GM12892 (cell line): ENCODE measurements at places on chromosomes 1 and 21.

- DNase-seq = no peak
These were observed 55.3 kb upstream of the RGS21 start for GRCh38 chr1:192261476-192261875.

DNA sequence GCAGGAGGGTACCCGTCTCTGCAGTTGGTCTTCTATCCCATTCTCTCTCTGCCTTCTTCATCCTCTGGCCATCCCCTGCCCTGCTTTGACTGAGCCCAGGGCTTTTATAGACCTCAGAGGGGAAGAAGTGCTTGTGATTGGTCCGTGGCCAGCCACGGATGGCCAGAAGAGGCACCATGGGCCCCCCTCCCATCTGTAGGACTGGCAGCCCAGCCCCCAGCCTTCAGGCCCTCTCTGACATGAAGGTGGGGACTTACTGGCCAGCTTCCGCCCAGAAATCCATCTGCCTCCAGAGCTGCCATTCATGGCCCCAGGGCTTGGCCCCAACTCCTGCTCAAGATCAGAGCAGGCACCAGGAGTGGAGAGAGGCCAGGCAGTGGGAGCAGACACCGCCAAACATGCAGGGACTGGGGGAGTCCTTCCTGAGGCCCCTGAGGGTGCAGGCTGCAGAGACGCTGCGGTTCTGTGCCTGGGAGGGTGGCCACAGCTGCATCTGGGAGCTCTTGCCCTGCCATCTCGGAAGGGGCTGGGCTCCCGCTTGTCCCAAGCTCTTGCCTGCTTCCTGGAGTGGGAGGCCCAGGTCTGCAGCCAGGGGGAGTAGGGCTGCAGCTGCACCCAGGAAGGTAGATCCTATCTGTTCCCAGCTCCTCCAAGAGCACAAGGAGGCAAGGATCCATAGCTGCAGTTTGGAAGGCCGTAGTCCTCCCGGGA lies 698.6 kb upstream of the B3GALT2 start:
- no peak for DNase-seq

GRCh38 chr21:15446223-15446622 lies 283.6 kb upstream of the USP25 start:
- no peak for DNase-seq

DNA sequence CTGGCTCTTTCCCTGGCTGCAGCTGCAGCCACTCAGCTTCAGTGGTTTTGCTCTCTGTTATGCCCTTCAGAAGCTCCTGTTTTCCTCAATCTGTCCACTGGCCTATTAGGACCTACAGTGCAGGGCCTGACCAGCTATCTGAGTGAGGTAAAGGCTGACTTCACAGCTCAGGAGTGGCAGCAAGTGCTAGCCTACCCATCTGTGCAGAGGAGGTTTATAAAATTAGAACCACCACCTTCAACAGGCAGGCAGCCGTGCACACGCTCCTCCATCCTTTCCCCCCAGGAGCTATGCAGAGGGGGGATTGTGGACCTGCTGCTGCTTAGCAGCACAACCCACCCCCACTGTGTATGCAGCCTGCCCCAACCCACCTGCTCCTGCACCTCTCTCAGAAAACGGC lies 8.3 kb downstream of the ADAR start:
- no peak for DNase-seq

DNA sequence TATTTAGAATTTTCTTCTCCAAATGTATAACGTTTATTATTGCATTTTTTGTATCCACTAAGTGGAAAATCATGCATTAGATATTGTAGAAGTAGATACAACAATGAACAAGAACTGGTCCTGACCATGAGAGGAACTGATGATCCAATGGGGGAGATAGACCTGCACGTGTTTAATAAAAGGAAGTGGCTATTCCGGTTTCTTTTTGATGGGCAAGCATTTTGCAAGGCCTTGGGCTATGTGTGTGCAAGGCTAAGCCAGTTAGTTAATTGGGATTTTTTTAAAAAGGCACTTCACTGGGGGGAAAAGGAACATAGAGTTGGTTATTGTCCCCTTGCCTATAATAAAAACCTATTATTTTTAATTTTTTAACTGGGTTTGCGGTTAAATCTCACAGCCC lies 961 bp upstream of the VCAM1 start:
- no peak for DNase-seq

- no peak for DNase-seq
These were observed 17.6 kb downstream of the ESRRG start for GRCh38 chr1:216705676-216706075.

DNA sequence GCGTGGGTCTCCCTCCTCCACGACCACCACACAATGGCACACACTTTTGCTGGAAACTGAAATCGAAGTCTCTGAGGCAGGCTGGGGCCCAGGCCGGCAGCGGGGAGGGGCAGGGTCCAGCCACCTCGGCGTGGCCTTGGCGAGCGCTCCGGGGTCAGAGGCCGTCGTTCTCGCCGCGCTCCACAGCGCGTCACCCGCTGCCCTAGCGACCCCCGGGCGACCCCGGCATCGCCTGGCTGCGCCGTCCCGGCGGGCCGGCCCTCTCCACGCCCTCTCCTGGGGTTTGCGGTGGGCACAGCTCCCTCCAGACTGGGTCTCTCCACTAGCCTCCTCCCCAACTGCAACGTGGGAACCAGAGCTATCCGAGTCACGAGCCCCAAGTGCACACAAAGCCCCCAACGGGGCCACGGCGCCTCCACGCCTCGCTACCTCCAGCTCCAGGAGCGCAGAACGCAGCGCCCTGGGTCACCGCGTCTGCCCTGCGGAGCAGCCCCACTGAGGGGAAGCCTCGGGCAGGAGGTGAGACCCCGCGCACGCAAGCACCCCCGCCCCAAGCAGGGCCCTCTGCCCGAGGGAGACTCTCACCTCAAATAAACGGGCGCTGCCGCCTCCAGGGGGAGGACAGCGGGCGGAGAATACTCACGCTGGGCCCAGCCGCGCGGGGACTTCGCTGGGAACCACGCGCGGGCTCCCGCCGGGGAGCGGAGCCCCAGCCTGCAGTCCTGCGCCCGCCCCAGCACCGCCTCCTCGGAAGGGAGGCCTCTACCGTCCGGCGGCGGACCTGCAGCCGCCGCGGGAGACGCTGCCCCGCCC lies 134.0 kb upstream of the BARHL2 start:
- peak; percentile 71 for DNase-seq

GRCh38 chr1:147337040-147337630 lies 94.7 kb downstream of the CHD1L start:
- DNase-seq = no peak

DNA sequence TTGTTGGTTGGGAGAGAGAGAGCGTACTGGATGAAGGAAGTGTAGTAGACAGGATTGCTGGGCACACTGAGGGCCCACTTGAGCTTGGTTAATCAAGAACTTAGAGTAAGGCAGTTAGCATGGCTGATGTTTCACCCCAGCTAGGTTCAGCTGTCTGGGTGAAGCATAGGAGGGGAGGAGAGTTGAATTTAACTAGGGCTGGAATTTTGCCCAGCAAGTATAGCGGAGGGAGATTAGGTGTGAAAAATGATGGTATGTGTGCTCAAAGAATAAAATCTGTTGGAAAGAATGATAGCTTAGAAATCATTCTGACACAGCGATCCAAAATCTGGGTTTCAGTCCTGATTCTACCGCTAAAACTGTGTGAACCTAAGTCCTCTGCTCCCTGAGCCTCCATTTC lies 461.5 kb upstream of the PROX1 start:
- DNase-seq = no peak

DNA sequence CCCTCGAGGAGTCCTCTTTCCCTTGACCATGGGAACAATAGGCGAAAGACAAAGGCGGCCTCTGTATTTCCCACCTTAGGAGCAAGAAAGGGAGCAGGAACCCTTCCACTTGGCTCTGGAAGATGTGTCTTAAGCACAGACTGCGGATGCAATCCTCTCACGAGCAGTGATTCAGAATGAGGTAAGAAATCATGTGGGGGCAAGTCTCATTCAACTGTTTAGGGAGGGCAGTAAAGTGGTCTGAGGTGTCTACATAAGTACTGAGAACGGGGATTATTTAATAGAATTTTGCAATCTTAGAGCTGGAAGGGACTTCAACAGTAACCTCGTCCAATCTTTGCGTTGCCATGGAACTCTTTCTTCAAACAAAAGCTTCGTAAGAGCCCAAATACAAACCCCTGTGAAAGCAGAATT lies 1.6 kb upstream of the DYRK3 start:
- no peak for DNase-seq

- no peak for DNase-seq
These were observed 5.7 kb downstream of the PADI4 start for GRCh38 chr1:17313530-17314309.

DNA sequence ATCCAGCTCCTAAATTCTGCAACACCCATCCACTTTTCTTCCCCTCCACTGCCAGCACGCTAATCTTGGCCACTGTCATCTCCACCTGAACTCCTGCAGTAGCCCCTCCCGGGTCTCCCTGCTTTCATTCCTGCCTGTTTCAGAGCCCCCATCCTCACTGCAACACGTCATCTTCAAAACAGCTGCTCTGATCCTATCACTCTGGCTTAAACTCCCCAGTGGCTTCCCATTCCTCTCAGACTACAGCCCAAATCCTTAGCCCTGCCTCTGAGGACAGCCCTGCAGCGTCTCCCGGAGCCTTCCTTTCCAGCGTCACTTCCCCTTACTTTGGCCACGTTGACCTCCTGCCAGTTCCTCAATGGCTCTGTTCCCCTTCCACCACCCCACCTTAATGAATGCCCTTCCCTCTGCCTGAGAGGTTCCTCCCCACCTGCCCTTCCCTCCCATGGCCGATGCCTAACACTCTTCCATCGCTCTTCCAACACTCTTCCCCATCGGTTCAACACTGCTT lies 22.9 kb upstream of the IFNAR2 start:
- DNase-seq = no peak

- no peak for DNase-seq
These were observed 65.8 kb upstream of the RAB4A start for GRCh38 chr1:229204921-229205777.

DNA sequence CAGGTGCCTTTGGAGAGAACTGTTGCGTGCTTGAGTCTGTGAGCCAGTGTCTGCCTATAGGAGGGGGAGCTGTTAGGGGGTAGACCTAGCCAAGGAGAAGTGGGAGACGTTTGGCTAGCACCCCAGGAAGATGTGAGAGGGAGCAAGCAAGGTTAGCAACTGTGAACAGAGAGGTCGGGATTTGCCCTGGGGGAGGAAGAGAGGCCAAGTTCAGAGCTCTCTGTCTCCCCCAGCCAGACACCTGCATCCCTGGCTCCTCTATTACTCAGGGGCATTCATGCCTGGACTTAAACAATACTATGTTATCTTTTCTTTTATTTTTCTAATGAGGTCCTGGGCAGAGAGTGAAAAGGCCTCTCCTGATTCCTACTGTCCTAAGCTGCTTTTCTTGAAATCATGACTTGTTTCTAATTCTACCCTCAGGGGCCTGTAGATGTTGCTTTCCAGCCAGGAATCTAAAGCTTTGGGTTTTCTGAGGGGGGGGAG lies 2.4 kb downstream of the BTG2 start:
- no peak for DNase-seq

GRCh38 chr1:198123133-198123532 lies 33.7 kb upstream of the NEK7 start:
- DNase-seq = no peak

GRCh38 chr21:46154155-46154954 lies 1.0 kb downstream of the FTCD start:
- no peak for DNase-seq

DNA sequence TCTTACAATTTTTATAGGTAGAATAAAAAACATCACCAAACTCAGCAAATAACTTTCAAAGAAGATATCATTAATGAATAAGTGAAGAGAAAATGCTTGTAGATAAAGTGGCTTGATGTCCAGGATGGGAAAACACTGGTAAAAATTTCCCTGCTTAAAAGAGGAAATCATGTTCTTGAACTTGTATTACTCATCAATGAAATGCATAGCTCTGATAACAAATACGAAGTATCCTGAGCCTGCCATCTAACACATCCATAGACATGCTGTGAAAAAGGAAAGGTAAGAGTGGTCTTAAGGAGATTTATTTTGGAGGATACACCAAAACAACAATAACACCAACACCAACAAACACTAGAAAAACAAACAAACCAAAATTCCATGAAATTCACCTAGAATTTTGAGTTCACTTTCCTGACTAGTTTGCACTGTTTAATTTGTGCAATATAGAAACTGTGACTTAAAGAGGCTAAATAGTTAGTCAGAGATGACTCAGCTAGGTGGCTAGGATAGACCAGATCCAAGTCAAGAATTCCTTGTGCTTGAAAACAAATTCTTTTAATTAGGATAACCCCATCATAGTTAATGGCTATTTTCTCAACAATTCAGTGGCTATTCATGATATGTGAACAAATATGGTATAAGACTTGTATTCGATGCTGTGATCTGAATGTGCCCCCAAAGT lies 179.8 kb upstream of the KCNK2 start:
- no peak for DNase-seq

- no peak for DNase-seq
These were observed 96.5 kb downstream of the TGFBR3 start for GRCh38 chr1:91789273-91789997.

DNA sequence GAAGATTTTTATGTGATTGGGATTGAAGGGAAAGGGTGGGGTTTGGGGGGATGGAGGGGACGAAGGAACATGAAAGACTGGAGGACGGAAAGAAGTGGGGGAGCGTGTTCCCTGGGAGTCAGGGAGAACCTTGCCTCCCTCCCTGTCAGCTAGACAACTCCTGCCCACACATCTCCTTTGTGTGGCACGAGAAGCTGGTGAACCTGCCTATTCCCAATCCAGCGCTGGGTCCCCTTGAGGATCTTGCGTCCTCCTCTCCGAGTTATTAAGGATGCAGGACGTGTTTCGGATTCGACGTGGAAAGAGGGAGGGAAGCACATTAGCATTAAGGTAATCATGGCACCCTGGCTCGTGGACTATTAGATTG lies 1.4 kb downstream of the LRRC7 start:
- DNase-seq = no peak

DNA sequence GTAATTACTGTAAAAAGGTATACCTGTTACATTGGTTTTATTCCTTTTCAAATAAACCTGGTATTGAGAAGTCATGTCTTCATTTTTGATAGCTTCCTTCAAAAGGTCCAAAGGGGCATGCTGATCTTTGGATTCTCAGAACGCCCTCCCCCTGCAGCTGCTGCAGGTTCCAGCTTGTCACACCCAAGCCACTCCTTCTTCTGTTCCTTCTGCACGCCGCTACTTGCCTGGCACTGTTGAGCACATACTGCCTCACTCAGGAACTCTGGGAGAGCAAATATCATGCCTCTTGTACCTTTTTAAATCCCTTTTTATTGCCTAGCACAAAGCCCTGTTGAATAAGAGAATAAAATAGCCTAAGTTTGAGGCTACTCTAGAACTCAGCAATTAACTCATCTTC lies 136.9 kb downstream of the BARHL2 start:
- no peak for DNase-seq

DNA sequence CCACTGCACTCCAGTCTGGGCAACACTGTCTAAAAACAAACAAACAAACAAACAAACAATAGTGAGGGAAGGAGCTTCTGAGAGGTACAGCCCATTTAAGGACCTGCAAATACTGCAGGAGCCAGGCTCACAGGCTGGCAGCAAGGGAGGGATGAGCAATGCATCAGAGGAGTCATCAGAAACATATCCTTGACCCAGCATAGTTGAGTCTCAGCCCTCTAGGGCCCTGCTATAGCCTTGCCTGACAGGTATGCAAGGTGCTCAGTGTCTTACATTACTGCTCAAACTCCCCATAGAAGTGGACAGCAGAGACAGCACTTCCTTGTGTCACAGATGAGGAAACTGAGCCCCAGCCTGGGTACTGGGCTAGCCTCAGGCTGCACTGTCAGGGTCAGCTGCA lies 7.3 kb upstream of the TTC4 start:
- no peak for DNase-seq
